ENCODE measurements at places on chromosomes 7 and 10. TPM values are rescaled to one million over a fixed set of nuclear protein-coding genes. Genes with fewer than 3 reads are reported as not detected.

TLL2 gene
- polyA plus RNA-seq, result not detected

BICC1 gene
- 0.24 TPM for polyA plus RNA-seq

CYP3A7 gene
- polyA plus RNA-seq, result not detected

LIPK gene
- polyA plus RNA-seq, result not detected

GRCh38 chr10:43204042-43204942 is 62.6 kb downstream of the RASGEF1A start:
- H3K4me3 ChIP-seq, result no peak overlapping the region
- H3K27ac ChIP-seq, result no peak overlapping the region
- no peak for DNase-seq
- no peaks in the 10 kb centered on the region for H3K27me3 ChIP-seq

GRCh38 chr10:11396311-11396955 is 215.0 kb downstream of the USP6NL start:
- no peaks in the 10 kb centered on the region for H3K36me3 ChIP-seq
- no peak for DNase-seq
- no peak overlapping the region for H3K4me3 ChIP-seq
- H3K27me3 ChIP-seq, result no peaks in the 10 kb centered on the region
- no peaks in the 10 kb centered on the region for H3K4me1 ChIP-seq
- no peak overlapping the region for H3K27ac ChIP-seq

DNA sequence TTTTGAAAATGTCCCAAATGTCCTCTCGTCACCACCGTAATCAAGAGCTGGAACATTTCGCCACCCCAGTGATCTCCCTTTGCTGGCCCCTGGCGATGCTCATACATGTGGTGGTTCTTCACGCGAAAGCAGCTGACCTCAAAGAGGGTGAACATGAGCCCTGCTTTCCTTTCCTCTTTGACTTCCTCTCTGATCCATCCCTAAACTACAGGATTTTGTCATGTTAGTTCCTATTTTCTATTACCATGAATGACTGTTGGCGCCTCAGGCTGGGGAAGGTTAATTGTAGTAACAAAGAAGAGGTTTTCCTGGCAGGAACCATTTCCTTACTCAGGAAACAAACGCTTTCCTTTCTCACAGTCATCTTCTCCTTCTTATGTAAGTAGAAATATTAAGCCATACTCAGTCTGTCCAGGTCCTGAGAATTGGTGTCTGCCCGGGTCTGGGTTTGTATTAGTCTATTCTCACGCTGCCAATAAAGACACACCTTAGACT is 114.5 kb downstream of the INSYN2A start:
- H3K4me3 ChIP-seq, result no peak overlapping the region
- no peaks in the 10 kb centered on the region for H3K4me1 ChIP-seq
- no peaks in the 10 kb centered on the region for H3K27me3 ChIP-seq
- H3K27ac ChIP-seq, result no peak overlapping the region
- no peaks in the 10 kb centered on the region for H3K36me3 ChIP-seq
